SK-N-SH treated with all-trans-retinoic acid at 6 μM for 48 hours (cell line): ENCODE measurements at places on chromosomes 12 and 14.

- ATAC-seq: no peak
These were observed 29.3 kb downstream of the ZCRB1 start for GRCh38 chr12:42296503-42297109.

DNA sequence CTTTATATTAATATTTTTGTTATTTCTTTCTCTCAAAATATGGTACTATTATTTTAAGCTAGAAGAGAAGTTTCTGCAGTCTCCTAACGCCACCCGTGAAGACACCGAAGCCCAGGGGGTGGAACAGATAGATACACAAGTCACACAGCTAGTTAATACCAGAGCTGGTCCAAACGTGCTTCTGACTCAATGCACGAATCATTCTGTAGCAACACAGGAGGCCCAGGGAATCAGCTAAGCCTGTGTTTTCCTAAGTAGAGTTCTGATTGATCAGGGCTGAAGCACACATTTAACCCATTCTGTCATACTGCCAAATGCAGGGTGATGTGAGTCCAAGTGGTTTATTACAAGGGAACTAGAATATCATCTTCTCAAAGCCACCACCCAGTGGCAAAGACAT is 116.9 kb upstream of the PWP1 start:
- ATAC-seq: no peak

DNA sequence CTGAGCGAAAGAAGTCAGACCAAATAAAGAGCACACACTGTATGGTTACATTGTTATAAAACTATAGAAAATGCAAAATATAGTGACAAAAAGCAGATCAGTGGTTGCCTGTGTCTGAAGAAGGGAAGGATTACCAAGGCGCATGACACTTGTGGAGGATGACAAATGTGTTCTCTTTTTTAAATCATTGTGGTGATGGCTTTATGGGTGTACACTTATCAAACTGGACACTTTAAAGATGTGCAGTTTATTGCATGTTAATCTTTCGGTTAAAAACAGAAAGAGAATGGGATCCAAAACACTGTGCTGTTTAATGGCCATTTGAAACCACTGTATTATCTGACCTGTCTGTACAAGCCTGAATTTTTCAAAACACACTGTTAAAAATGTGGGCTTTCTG is 8.8 kb upstream of the CDK17 start:
- ATAC-seq: no peak

DNA sequence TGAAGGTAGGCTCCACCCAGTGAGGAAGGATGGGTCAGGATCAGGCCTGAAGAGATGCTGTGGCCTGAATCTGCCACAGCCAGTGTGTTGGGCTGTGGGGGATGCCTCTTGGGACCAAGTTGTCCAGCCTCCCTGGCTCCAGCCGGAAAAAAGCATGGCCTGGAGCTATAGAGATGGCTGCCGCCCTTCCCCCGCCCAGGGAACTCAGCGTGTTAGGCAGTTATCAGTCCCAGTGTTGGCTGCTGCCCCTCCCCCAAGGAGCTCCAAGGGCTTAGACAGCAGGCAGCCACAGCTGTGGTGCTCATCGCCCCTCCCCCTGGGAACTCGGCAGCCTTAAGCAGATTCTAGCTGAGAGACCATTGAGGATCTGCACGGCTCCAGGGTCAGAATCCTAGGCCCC is 158.0 kb downstream of the CAPZA3 start:
- no peak for ATAC-seq

DNA sequence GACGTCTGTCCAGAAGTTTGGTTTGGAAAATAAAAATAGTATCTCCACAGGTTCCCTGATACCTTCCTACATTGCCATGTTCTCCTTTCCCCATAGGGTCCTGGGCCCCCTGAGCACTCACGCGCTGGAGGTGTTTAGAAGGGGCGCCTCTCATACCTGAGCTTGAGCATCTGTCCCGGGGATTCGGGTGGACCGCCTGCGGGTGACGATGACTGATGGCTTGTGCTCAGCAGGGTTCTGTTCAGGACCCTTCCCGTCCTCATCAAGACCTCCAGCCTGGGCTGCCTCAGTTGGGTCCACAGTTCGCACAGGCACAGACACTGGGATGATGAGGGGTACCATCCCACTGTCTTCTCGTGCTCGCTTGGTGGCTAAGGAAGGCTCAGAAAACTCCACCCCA is 22.7 kb upstream of the PNMA1 start:
- ATAC-seq: no peak

- no peak for ATAC-seq
These were observed 188.6 kb upstream of the SOX5 start for GRCh38 chr12:24138041-24138440.

DNA sequence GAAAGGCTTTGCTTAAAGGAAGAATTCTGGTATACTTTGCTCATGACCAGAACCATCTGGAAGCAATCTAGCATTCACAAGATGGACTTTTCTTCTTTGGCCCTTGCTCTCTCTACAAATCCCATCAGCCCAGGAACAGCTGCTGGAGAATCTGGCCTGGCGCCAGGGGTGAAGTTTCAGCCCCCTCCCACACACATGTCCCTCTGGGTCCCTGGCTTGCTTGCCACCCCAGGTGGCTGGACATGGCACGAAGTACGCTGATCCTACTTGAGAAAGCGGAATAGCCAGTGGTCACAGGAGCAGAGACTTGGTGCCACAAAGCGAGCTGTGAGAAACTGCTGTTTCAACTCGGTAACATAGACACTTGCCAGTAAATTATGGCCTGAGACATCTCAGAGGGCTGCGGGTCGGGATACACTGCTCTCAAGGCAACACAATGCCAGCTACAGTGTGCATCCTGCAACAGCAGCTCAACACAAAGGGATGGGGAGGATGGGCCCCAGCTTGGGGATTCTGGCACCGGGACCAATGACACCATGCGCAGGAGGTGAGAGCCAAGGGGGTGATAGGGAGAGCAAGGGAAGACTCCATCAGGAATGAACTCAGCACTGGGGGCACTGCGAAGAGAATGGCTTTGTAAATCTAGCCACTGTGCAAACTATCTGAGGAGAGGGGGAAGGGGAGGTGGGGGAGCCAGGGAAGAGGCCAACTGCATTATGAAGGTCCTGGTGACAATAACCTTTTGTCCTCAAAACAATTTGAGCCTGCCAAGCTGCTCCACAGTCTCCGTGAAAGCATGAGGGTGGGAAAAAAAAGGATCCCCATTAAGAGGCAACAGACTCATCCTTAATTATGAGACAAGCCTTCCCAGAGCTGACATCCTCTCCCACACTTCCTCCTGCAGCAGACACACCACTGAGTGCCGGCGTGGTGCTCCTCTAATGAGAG is 219.9 kb downstream of the PPM1H start:
- ATAC-seq: peak; percentile 39; the same call in 2 of the 3 replicates

GRCh38 chr12:41014643-41015020 is 173.5 kb upstream of the PDZRN4 start:
- ATAC-seq: no peak

DNA sequence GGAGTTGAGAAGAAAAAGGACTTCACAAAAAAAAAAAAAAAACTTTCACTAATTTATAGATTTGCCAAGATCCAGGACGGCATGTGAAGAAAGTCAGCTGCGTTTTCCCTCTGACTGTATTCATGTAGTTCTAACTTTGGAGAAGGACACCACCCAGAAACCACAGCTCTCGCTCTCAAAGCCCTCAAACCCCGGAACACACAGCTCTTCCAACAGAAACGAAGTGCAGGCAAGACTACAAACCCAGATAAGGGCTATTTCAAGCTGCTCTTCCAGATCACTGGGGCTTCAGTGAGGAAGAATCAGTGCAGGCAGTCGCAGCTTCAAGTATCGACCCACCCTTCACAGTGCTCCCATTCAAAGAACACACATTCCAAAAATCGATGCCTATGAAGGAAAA is 13.2 kb downstream of the KCNH5 start:
- ATAC-seq: no peak

DNA sequence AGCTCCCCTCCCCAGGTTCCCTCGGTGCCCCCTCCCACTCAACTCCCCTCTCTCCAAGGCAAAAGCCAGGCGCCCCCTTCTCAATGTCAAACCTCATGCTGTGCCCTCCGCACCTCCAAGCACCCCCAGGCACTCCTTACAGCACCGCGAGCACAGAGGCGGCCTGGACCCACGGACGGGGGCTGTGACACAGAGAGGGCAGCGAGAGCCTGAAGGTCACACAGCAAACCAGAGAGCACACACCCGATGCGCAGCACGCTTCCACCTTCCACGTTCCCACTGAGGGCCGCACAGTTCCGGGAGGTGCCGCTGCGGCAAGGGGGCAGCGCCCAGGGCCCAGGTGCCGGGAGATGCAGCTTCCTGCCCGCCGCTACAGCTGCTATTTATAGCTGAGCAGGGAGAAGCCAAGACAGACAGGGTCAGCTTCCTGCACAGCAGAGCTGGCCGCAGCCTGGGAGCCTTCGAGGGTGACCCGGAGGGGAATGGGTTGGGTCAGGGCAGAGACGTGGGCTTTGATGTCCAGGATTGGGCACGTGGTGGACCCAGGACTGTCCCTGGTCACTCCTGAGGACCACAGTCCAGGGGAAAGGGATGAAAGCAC is 12.9 kb downstream of the NCOR2 start:
- no peak for ATAC-seq

DNA sequence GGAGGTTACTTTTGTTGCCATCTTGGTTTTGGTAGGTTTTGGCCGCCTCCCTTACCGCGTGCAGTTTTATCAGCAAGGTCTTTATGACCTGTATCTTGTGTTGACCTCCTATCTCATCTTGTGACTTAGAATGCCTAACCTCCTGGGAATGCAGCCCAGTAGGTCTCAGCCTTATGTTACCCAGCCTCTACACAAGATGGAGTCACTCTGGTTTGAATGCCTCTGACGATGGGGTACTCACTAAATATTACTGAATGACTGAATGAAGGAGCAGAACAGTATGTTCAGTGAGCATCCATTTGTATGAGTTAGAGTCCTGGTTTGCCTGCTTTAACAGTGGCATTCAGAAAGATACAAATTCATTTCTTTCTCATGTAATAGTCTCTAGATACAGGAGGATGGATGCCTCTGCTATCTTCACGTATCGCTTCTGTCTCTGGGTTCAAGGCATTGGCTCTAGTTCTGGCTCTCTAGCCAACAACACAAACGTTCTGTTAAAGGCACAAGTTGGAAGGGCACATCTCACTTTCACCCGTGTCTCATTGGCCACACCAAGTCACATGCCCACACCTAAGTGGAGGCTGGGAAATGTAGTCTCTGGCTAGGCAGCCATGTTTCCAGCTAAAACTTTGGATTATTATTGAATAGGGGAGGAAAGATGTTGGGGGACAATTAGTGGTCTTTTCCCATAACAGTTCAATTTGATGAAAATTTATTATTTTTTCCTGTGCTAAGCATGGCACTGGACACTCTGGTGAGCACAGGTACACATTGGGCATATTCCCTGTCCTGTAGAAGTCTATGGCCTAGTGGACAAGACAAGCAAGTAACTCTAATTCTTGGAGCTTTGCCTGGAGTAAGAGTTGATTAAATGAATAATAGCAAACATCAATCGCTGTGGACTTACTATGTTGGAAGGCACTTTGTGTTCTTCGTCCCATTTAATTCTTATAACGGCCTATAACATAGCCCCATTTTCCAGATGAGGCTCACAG is 75.2 kb upstream of the RPH3A start:
- ATAC-seq: peak; percentile 74

DNA sequence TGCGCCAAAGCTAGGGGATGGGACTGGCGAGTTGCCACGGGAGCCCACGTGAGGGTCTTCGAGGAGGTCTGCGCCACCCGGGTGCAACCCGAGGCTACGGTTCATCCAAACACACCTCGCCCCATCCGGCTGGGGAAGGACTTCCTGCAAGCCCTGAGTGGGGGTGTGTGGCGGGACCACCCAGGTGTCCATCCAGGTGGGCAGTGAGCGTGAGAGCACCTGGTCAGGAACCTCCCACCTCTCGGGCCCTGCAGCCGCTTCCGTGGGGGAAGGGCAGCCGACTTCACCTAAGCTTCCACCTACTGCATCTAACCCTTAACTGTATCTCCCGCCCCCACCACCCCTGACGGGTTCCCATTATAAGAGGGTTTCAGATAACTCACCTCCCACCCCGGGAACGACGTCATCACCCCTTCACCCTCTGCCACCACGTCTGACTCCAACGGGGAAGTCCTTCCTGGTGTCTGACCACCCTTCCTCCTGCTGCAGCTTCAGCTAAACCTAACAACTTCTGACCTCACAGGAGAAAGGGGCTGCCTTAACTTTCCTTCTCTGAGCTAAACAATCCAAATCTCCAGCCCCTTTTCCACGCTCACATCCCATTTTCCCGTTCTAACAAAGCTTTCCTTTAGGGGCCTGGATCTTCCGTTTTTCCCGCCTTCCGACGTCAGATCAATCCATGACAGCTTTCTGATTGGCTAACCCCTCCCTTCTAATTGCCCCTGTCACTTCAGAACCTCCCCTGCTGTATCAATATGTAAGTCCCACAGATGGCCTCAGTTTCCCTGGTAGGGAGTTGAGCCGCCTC is 27.4 kb upstream of the SMUG1 start:
- no peak for ATAC-seq

- no peak for ATAC-seq
These were observed 284.4 kb upstream of the CRY1 start for GRCh38 chr12:107377596-107378385.

- peak; percentile 53 for ATAC-seq
These were observed 192.3 kb downstream of the ANO4 start for GRCh38 chr12:100986595-100987547.

- ATAC-seq: no peak
These were observed 12.1 kb downstream of the SLC10A1 start for GRCh38 chr14:69784942-69785341.

- no peak for ATAC-seq
These were observed 28.9 kb downstream of the PNN start for GRCh38 chr14:39203659-39204606.

DNA sequence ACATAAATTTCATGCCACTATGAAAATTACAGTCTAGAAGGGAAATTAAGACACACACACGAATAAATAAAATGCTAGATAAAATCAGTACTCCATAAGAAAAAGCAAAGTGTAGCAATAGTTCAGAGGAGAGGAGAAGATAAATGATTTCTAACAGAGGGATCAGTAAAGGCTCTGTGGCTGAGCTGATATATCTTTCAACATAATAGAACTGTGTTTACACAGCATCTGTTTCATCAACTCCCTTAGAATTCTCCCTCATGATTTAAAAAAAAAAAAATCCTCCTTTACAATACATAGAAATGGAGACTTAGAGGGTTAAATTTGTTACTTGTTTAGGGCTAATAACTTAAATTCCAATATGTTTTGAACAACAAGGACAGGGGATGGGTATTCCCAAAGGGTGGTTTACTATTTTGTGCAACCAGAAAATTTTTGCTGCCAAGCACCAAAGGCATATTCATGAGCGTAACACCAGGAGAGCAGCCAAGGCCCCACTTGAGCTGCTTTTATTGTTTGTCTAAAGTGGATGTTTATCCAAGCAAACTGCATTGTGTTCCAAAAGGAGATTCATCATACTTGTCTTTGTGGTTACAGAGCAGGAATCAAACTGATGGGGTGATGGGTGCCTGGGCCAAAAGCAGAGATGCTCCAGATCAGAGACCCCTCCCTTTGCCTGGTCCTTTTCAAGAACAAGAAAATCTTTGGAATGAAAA is 162.7 kb downstream of the BMP4 start:
- no peak for ATAC-seq

- peak; percentile 74 for ATAC-seq
These were observed 90.2 kb downstream of the TTLL5 start for GRCh38 chr14:75751296-75751695.

GRCh38 chr14:57254884-57255283 is 13.8 kb downstream of the EXOC5 start:
- ATAC-seq: no peak

- ATAC-seq: no peak
These were observed 9.9 kb downstream of the DPF3 start for GRCh38 chr14:72883961-72884360.
